Activated T-helper 17 cell treated with anti-CD3 and anti-CD28 coated beads, Interleukin-2, amount 50 U/mL, for 72 hours (primary cell): ENCODE measurements at places on chromosomes 5 and 9.

DNA sequence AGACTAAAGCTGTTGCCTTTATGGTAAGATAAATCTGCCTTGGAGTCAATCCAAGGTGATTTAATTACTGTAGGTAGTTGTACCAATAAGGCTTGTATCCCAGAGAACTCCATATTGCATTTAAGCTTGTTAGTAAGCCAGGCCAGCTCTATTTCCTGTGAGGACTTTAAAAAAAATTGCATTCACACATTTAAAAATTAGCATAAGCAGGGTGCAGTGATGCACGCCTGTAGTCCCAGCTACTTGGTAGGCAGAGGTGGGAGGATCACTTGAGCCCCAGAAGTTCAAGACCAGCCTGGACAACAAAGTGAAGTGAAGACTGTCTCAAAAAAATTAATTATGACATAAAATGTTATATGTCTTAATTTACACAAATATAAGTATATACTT is 28.7 kb upstream of the ABL1 start:
- ATAC-seq, result no peak

- no peak for ATAC-seq
Measured at GRCh38 chr9:19807182-19807892, 18.5 kb upstream of the SLC24A2 start.

GRCh38 chr5:171579976-171580411 is 160.5 kb downstream of the FGF18 start:
- ATAC-seq, result no peak

DNA sequence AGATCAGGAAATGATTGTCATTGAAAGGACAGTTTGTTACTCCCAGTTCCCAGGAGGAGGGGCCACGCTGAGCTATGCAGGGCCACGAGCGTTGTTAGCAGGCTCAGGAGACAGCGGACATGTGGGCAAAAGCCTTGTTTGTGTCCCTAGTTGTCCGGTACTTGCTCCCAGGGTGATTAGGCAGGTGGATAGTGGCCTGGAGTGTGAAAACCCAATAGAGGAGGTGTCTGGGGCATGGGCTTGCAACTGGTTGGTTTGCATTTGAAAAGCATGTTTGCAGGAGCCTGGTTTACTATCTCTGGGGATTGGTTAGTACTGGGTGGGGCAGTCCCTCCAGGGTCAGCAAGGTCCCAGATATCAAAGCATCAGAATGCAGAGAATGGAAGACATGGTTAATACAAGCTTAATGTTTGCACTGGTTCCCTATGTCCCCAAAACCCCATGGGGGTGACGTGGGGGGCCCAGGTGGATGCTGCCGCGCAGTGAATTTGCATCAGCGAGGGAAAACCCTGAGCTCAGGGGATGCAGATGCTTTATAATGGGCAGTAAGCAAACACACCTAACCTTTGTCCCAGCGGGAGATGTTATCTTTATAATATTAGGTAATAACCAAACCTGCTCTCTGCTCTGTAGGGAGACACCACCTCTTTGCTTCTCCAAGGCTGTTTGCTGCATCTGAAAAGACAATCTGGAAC is 39.7 kb downstream of the ROPN1L start:
- no peak for ATAC-seq

GRCh38 chr9:123712399-123712798 is 217.5 kb downstream of the DENND1A start:
- no peak for ATAC-seq

- no peak for ATAC-seq
Measured at GRCh38 chr9:6079386-6079785, 64.0 kb upstream of the RANBP6 start.
